Activated CD8-positive, alpha-beta memory T cell treated with anti-CD3 and anti-CD28 coated beads for 4 hours (primary cell): ENCODE measurements at places on chromosomes 2 and 18.

DNA sequence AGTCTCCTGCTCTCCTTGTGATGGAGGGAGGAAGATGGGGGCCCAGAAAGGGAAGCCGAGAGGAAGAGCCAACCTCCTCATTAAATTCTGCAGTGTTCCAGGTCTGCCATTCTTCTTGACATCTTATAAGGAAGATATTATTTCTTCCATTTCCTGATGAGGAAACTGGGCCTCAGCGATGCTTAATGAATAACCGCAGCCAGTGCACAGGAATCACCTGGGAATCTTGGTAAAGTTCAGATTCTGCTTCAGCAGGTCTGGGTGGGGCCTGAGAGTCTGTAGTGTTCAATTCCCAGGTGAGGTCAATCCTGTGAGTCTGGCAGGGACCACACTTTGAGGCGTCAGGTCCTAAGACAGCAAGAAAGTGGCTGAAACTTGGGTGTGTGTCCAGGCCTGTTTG lies 17.3 kb downstream of the PCARE start:
- no peak for DNase-seq

GRCh38 chr2:52222128-52222527 lies 1190.2 kb upstream of the NRXN1 start:
- no peak for DNase-seq

DNA sequence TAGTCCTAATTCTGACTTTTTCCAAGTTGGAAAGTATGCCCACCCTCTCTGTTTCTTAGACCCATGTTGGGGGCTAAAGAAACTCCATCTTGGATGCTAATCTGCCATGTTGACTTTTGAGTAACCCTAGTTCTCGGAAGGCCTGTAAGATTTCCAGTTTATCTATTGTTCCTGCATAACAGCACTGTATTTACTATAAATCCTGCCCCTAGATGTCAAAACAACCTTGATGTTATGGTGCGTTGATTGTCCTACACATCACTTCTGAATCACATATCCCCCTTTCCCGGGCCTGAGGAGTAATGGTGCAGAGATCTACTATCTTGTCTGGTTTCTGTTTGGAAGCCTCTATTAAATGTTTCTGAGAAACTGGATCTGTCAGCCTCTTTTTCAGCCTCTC lies 116.7 kb downstream of the ALK start:
- DNase-seq, result no peak

GRCh38 chr18:79687806-79688205 lies 8.2 kb downstream of the CTDP1 start:
- DNase-seq, result no peak
